Activated CD8-positive, alpha-beta memory T cell treated with anti-CD3 and anti-CD28 coated beads for 1 hour (primary cell): ENCODE measurements at places on chromosomes 11 and 22.

DNA sequence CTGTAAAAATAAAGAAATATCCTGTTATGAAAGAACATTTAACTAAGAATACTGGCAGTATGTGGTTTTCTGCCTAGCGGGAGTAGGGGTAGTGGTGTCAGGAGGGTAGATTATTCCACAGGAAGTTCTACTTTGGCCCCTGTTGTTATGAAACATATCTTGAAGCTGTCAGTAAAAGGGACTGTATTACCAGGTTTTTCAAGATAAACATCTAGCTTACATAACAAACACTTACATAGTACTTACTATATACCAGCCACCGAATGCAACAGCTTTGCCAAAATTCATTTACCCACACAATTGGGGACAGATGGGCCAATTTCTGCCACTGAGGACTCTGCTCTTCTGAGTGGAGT lies 3.7 kb downstream of the TMEM123 start:
- no peak for DNase-seq

DNA sequence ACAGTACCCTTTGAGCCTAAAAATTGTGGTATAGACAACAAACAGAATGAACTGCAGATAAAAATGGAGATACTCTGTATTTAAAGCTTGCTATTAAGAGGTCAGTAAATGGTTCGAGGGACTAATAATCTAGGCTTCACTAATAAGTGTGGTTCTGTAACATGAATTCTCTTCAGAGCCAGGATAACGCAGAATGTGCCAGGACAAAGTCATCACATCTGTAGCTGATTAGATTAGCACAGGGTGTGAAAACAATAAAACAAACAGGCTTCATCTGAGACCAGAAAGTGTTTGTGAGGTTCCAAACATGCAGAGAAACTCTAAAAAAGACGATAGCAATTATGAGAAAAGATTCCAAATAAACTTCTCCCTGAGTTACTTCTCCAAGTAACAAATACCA lies 89.1 kb upstream of the LUZP2 start:
- no peak for DNase-seq

DNA sequence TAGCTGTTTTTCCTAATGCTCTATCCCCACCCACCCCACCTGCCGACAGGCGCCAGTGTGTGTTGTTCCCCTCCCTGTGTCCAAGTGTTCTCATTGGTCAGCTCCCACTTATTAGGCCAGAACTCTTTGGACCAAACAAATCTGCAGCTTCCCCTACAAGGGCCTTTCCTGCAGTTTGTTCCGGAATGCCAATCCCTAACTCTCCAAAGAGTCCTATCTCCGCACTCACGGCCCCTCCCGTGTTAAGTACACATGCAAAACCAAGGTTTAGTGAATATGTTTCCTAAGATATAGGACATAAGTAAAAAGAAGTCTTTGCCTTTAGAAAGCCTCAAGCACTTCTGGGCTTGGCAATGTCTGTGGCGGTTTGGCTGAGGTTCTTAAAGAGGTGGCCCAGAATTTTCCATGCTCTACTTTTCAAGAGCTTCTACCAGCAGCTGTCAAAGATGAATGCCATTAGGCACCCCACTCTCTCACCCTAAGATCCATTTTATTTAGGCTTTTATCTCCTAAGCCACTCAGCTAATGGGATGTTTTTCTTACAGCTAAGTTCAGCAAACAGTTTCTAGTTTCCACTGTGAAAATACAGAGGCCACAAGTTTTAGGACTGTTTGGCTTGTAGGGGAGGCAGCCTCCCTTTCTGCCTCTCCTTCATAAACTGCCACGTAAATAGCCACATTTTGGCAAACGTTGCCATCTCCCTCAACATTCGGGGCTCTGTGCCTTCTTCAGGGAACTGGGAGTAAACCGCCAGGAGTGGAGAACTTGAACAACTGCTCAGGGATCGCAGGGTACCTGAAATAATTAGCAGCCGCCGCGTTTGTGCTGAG lies 1.6 kb downstream of the CD59 start:
- DNase-seq, result no peak

- DNase-seq, result no peak
Measured at GRCh38 chr11:30921811-30922210, 335.7 kb upstream of the MPPED2 start.

GRCh38 chr22:43094551-43094950 lies 5.4 kb upstream of the TTLL1 start:
- no peak for DNase-seq

GRCh38 chr22:31281733-31282132 lies 10.6 kb downstream of the PIK3IP1 start:
- no peak for DNase-seq
